ENCODE measurements at places on chromosomes 7 and 10.

DNA sequence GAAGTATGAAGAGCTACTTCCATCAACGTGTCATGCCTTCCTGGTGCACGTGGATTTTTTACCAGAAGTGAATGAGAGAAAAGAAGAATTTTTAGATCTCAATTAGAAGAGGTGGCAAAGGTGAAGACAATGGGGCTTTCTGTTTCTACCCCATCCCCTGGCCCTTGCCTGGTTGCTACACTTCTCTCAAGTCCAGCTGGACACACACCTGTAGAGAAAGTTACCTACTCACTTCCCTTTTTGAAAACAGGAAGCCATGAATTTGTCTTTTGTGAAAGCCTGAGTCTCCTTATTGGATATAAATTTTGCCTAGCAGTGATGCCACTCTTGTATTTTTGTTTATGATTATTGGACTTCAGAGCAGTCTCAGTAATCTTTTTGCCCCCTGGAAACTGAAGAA is 142.9 kb upstream of the AKR1E2 start:
- no peak for DNase-seq

DNA sequence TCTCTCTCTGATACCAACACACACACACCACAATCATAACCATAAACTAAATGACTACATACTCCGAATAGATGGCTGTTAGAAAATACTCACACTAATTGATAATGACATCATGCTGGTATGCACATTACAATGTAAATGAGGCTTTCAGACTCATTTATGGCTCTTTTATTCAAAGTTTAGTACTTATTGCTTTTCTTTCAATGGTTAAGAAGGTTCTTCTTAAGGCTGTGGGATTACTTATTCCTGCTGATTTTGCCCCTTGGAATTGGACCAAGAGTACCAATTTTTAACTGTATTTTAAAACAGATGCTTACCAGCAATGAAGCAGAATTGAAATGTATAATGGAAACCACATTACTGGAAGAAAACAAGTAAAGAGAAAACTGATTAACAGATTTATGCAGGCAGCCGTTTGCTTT is 20.6 kb upstream of the CABCOCO1 start:
- no peak for DNase-seq

GRCh38 chr7:5546626-5547025 is 123.0 kb upstream of the TNRC18 start:
- no peak for DNase-seq

GRCh38 chr7:139500770-139501138 is 17.3 kb upstream of the KLRG2 start:
- no peak for DNase-seq

DNA sequence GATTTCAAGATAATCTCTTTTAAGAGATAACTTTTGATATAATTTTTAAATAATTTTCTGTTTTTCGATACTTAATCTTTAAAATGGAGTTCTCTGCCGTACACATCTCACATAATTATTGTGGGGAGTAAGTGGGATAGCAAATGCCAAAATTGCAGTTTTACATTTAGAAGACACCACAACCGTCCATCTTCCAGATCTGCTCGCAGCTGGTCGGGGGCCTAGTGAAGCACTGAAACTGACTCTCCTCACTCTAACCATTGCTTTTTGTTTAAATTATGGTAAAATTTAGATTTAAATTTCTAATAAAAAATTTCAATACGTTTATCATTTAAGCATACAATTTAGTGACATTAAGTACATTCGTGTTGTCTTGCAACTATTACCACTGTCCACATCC is 94.2 kb downstream of the PRR15 start:
- DNase-seq, result no peak

DNA sequence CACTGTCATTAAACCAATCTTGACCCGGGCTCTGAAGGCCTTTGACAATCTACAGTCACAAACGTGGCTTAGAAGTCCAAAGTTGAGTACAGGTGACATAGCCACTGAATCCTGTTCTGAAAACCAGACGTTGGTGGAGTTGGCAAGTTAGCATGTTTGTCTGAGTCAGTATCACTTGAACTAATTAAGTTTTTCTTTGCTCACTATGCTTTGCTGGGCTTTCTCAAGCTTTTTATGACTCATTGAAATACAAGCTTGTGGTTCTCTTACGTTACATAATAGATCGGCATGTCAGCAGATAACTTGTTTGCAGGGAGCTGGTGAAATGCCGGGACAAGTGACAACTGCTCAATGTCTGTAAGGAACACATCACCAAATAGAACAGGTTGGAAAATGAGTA is 53.8 kb downstream of the ARL5B start:
- no peak for DNase-seq

DNA sequence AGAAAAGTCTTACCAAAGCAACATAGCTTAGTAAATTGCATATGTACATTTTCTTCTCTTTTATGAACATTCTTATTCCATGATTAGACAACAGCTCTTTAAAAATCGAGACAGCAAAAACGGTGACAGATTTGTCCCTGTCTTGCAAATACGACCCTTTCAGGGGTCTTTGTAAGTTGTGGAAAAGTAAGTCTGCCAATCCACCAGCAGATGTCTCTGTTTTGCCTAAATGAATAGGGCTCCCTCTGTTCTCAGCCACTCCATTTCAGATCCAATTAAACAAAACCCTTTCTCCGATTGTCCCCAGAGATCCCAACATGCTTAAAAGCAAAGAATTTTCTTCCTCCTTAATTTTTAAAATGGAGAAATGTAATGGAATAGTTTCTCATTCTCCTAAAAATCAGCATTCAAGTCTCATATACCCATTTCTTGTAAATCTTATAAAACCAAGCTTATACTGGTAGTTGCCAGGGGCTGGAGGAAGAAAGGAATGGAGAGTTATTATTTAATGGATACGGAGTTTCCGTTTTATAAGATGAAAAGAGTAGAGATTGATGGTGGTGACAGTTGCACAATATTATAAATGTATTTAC is 61.0 kb upstream of the NFE2L3 start:
- no peak for DNase-seq

DNA sequence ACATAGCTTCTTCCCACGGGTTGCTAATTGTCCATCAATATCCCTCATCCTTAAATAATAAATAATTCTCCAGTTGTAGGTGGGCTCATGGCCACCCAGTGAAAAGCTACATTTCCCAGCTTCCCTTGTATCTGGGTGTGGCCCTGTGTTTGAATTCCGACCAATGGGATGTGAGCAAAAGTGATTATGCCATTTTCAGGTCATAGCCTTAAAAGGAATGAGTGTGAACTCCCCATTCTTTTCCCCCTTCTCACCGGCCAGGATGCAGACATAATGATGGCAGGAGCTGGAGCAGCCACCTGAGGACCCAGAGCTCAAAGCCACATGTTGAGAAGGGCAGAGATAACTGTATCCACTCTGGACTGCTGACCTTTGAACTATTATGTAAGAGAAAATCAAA is 30.3 kb upstream of the CALU start:
- DNase-seq, result no peak

GRCh38 chr10:9193120-9193519 is 1138.6 kb downstream of the GATA3 start:
- no peak for DNase-seq

- DNase-seq, result no peak
Measured at GRCh38 chr7:69534461-69535041, 63.7 kb upstream of the AUTS2 start.

DNA sequence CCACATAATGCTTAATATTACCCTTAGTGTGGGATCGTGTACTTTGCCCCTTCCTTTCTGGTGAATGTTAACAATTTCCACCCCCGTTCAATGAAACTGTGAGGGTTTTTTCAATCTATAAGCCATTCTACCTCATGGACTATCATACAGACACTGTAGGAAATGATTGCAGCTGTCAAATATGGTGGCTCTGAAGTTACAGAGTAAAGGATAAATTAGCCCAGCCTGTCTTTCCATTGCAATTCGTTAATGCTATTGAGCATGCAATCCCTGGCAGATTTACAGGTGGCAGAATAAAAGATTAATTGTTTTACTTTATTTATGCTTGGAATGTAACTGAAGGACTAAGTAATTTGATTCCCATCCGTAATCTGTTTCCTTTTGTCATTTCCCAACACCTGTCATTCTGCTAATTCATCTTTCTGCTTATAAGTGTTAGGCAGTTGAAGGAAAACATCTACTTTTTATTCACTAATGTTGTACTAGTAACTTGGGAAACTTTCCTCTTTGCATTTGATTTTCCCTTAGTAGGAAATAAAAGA is 1211.6 kb upstream of the LRRN3 start:
- no peak for DNase-seq

DNA sequence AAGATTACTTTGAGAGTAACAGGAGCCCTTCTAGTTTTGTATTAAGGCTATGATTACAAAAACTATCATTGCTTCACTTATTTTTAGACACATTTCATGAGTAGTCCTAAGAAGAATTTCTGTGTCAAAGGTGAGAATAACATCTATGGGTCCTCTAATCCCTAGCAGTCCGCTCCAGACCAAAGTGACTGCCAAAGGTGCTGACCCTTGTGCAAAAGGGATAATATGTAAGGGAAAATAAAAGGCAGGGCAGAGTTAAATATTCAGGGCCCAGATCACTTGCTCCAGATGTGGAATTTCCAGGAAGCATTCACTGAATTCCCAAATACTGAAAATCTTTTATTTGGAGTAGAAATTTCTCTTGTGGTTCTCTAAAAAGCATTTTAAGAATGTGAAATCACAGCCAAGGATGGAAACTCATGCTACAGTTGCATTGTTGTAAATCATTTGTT is 29.3 kb downstream of the RHOBTB1 start:
- no peak for DNase-seq

DNA sequence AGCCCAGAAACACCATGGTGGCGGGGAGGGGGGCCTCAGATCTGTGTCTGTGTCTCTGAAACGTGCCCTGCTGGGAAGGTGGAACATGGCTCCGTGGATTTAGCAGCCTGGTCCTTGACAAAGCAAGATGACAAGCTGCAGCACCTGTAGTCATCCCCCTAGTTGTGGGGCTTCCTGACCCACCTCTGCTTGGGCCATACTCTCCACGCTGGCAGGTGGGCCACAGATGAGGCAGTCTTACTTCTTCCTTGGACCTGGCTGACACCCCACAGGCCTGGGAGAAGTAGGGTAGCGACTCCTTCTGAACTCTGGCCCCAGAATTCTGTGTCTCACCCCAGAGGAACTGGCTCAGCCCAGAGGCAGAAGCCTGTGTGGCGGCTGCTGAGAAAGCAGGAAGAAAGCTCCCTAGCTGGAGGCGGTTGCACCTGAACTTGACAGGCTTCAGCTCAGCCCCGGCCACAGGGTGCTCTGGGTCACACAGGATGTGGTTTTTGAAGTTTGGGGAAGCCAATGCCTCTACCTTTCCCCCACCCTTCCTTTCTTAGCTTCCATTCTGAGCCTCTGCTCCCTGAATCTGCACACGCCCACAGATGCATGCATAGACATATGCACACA is 113.9 kb downstream of the ABLIM1 start:
- DNase-seq, result peak; percentile 17

DNA sequence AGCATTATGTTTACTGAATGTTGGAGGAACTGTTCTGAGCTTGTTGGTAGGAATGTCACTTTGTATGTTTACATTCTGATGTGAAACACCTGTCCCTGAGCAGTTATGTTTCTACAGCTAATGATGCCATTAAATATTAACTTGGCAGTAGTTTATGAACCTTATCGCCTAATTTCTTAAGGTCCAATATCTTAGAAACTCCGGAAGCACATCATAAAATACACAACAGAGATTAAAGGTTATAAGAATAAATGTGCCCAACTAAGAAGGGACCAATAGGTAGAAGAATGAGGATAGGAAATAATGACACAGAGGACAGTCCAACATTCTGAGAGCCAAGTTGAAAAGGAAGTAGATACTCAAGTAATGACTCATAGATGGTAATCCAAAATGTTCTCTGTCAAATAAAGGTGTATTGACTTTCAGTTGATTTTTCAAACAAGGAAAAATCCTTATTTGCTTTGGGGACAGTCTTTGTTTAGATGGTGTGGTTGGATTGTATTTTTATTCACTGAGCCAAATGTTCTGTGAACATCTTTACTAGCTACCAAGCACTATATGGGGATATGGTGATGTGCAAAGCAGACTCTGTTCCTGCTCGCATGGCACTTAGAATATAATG is 31.9 kb downstream of the LCOR start:
- no peak for DNase-seq

- DNase-seq, result no peak
Measured at GRCh38 chr7:98860071-98860470, 9.7 kb downstream of the TMEM130 start.

GRCh38 chr10:16923309-16923708 is 106.1 kb upstream of the RSU1 start:
- no peak for DNase-seq

DNA sequence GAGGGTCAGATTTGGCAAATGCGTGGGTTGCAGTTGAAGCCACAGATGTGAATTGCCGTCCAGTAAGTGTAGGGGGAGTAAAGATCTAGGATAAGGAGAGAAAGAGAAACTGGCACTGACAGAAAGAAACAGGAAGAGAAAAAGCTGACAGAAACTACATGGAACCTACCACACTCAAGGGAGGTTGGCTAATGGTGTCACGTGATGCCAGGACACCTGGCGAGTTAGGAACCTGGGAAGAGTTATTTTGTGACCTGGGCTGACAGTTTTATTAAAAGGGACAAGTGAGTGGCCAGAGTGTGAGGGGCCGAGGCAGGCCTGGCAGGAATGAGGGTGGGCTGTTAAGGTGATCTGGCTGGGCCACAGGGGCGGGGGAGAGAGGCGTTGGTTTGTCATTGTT is 188.7 kb downstream of the ADARB2 start:
- DNase-seq, result no peak

GRCh38 chr7:141053626-141054025 is 20.2 kb upstream of the TMEM178B start:
- DNase-seq, result peak; percentile 16

GRCh38 chr7:152366662-152367061 is 69.1 kb downstream of the KMT2C start:
- DNase-seq, result no peak

DNA sequence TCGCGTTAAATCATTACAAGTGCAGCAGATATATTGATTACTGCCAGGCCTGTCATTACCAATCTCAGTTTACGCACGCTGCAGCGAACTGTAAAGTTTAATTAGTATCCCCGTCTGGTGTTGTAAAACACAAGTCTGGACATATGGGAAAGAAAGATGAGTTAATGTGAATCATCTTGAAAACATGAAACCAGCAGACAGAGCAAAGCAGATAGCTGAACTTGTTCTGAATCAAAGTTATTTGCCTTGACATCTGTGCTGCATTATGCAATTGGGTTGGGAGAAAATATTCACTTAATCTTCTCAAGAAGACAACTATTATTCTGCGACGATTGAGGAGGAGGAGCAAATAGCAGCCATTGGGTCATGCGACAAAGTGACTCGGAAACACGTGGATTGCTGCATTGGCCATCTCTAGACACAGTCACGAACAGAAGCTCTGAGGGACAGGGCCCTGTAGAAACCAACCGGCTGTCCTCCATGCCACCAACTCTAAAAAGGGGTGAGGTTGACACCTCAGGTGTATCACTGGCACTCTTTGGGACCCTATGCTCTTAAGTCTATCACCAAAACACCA is 156.3 kb upstream of the C7orf33 start:
- no peak for DNase-seq
